ENCODE measurements at places on chromosomes 11 and 22.
A peak's percentile ranks its signal among the peaks of the same experiment; 100 is the strongest.

- no peak for DNase-seq
Measured at GRCh38 chr11:134837166-134837886, 425.3 kb upstream of the B3GAT1 start.

DNA sequence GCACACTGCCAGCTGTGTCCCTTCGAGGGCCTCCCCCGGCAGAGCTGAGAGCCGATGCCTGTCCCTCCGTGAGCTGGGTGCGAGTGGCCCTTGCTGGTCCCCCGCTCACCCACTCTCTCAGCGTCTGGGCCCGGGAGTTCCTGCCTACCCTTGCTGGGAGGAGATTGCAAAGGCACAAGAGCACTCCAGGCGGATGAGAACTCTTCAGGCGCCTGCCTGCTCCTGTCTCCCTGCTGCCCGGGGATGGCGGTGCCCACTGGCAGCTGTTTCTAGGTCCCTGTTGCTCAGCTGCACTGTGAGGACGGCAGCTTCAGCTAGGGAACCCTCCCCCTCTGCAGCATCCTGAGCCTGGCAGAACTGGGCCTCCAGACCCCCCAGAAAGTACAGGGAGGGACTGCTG, 61.1 kb downstream of the FLRT1 start:
- no peak for DNase-seq

DNA sequence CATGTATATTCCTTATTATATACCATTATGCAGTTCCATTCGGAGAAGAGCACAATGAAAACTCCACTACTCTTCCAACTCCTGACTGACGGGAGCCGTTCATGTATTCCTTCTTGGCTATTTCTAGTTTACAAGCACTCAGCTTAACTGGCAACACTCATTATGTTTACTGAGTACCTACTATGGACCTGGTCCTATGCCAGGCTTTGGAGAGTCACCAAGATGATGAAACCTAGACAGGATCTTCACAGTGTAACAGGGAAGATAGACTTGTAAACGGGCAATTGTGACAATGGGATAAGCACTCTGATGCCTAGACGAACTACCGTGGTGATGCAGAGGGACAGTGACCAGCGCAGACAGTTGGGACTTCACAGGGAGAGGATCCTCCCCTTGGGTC, 22.3 kb upstream of the ST3GAL4 start:
- DNase-seq = no peak

GRCh38 chr11:18105086-18105801, 638 bp downstream of the SAAL1 start:
- DNase-seq = no peak

- peak; percentile 0 for DNase-seq
Measured at GRCh38 chr11:104873252-104873651, 25.0 kb downstream of the CASP12 start.

GRCh38 chr22:48974443-48975315, 853.0 kb downstream of the BRD1 start:
- no peak for DNase-seq

- no peak for DNase-seq
Measured at GRCh38 chr11:37817727-37818270, 1219.8 kb upstream of the RAG2 start.

DNA sequence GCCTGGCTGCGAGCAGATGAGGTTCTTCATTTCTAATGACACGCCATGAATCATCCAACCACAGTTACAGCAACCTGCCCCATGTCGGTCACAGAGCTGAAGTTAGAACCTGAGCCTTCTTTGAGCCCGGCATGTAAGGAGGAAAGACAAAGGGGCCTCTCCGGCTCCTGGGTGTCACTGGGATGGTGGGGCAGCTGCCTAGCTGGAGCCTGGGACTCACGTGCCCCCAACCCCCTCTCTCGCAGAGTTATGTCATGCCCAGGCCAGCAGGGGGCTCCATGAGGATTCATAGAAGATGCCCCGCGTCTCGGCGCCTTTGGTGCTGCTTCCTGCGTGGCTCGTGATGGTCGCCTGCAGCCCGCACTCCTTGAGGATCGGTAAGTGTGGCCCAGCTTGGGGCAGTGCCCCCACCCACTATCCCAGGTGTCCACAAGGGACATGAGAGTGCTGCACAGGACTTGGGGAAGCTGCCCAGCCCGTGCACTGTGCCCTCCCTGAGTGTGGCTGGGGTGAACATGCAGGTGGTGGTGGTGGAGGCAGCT, 148.5 kb downstream of the GRIK4 start:
- peak; percentile 62 for DNase-seq

- DNase-seq = peak; percentile 70
Measured at GRCh38 chr11:10592331-10592730, 23.9 kb upstream of the LYVE1 start.

GRCh38 chr11:123608371-123608770, 46.1 kb downstream of the SCN3B start:
- DNase-seq = no peak

- DNase-seq = no peak
Measured at GRCh38 chr22:19062943-19063308, 59.3 kb downstream of the DGCR2 start.

DNA sequence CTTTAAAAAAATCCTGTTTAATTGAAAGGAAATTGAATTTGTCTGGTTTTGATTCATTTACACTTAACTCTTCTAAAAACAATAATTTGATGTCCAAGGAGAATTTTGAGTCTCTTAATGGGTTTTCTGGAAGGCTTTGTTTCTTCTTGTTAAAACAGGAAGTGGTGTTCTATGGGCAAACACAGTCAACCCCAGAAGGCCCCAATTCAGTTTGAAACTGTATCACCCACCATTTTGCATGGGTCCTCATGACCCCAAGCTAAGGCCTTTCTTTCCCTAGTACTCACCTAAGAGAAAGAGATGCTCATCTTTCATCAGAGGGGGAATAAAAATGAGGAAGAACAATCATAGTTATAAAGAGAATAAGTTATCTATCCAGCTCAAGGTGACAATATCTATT, 10.6 kb downstream of the FLI1 start:
- no peak for DNase-seq

GRCh38 chr22:45722006-45722405, 50.4 kb downstream of the ATXN10 start:
- no peak for DNase-seq

DNA sequence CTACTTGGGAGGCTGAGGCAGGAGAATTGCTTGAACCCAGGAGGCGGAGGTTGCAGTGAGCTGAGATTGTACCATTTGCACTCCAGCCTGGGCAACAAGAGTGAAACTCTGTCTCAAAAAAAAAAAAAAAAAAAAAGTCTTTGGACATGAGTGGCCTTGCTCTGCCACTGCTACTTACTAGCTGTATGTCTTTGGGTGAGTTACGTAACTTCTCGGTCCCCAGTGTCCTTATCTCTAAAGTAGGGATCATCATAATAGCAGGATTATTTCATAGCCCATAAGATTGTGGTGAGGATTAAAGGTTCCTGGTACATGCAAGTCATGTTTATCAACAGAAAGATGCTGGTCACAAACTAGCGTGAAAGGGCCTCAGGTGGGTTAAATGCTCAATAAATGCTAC, 53.9 kb upstream of the HEPHL1 start:
- DNase-seq = peak; percentile 70

- no peak for DNase-seq
Measured at GRCh38 chr22:18119409-18120110, 9.0 kb downstream of the TUBA8 start.

DNA sequence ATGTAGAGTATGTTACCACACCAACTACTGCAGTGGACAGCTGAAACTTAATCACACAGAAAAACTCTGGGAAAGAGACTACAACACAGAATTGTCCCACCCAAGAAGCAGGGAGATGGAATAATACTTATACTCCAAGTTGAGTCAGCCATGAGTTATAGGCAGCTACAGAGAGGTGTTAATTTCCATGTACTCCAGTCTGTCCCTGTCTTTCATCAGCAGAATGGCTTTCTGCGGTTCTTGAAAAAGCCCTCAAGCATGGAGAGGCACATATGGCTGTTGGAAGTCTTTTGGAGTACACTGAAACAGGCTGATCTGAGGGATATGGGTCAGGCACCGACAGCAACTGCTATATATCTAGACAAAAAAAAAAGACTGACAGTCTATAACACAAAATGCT, 219.5 kb downstream of the DLG2 start:
- DNase-seq = peak; percentile 62

GRCh38 chr22:39466228-39467006, 9.6 kb downstream of the MGAT3 start:
- peak; percentile 17 for DNase-seq

DNA sequence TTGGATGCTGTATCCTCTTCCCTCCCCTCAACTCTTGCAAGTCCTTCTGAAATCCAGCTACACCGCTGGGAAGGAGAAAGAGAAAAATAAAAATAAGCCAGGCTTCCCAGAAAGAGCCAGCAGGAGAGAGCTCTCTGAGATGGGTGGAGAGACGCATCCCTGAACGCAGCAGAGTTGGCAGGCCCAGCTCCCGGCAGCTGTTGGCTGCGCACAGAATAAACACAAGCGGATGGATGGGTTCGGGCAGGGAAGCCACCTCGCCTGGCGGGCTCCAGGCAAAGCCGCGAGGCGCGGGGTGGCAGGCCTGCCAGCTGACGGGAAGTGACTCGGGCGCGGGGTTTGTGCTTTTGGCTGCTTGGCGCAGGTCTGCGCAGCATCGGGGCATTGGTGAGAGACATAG, 537.7 kb downstream of the MIAT start:
- no peak for DNase-seq

- DNase-seq = no peak
Measured at GRCh38 chr11:38547462-38547861, 1949.4 kb upstream of the RAG2 start.

- no peak for DNase-seq
Measured at GRCh38 chr11:132901638-132902471, 630.4 kb downstream of the OPCML start.

DNA sequence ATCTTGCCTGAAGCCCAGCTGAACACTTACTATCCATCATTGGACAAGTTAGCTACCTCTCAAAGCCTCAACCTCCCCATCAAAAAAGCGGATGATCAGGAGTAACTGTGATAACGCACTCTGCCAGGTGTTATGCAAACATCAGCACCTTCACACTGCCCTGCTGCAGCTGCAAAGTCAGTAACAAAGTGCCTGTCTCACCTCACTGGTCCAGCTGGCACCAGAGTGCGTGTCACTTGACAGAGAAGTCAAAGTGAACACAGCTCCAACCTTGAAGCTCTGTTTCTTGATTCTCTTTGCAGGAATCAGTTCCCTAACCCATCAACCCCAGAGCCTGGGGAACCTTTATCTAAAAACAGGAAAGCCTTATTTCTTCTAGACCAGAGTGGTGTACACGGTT, 413.6 kb downstream of the CTTN start:
- no peak for DNase-seq

DNA sequence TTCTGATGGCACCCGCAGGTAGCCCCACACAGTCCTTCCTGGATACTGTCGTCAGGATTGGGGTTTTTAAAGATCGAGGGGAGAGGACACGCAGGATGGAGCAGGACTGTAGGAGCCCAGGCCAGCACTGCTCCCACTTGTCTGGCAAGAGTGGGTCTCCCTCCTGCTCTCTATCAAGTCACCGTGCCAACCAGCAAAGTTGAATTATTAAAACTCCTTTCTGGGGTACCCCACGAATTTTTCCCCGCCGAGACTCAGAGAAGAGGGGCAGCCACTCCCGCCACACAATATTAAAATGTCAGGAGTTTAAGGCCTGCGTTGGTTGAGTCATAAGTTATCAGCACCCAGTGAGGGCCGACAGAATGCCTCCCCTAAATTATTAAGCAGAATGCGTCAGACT, 10.1 kb downstream of the LMO1 start:
- DNase-seq = no peak

DNA sequence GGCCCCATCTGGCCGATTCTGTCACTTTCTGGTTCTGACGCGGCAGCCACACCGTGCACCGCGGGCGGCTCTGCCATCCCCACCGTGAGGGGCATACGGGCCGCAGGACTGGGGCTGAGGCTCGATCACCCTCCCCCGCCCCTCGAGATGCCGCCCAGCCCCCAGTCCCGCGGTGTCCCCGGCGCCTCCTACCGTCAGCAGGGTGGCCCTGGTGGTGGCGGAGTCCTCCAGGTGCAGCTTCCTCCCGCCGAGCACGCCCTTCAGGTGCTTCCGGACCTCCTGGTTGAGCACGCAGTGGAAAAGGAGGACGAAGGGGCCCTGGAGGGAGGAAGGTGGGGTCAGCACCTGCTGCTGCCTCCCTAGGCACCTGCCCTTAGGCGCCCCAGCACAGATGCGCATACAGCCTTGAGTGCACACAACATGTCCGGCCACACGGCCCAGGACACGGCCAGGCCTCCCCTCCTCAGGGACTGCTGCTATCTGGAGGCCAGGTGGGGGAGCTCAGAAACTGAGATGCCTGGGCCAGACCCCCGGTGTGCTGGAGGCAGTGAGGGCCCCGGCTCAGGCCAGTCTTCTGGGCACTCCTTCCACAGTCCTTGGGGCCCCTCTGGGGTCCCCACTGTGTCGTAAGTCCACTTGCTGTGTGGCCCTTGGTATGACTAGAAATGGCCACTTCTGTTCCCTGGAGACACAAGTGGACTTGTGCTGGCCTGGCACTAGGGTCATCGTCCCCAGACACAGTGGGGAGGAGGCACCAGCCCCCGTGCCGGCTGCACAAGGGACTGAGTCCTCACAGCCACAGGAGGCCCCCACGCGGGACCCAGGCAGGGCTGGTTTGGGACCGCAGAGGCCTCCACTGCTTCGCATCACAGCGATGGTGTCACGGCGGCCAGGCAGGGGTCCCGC, 31.5 kb downstream of the TRMU start:
- DNase-seq = no peak

- DNase-seq = peak; percentile 75
Measured at GRCh38 chr11:111982019-111982464, 43.2 kb upstream of the DLAT start.

GRCh38 chr11:85811624-85812023, 683 bp upstream of the SYTL2 start:
- DNase-seq = no peak

- no peak for DNase-seq
Measured at GRCh38 chr11:117456027-117456720, 128.5 kb downstream of the CEP164 start.

GRCh38 chr22:22218302-22218701, 26.3 kb upstream of the VPREB1 start:
- DNase-seq = no peak

- no peak for DNase-seq
Measured at GRCh38 chr11:19101796-19102520, 15.0 kb upstream of the ZDHHC13 start.

Measured in OCI-M1 (cell line).